Lower leg skin (tissue), 4 donors: ENCODE measurements at places on chromosomes 11 and 22.

DNA sequence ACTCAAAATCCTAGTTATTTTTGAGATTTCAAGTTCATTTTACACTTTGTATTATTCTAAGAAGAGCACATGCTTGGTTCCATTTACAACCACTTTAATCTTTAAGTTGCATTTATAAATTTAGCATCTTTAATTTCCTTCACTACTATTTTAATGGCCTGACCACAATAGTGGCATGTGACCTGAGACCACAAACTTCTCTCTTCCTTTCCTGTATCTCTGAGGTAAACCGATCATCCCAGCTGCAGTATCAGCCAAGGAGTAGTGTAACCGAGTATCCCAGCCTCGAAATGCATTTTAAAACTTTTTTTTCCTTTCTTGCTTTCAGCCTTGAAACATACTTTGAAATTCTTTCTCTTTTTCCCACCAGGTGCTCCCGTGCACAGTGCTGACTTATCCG, 28.7 kb upstream of the CBX6 start:
- DNase-seq = no peak

DNA sequence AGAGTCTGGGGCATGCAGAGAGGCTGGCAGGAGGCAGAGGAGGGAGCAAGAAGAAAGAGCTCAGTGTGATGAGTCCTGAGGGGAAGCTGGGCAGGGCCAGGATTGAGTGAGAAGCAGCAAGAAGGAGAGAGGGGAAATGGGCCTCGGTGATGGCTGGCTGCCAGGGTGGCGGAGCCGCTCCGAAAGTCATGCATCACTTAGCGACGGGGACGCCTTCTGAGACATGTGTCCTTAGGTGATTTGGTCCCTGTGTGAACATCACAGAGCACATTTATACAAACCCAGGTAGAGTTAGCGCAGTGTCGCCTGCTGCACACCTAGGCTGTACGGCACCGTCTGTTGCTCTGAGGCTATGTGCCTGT, 15.1 kb downstream of the TBC1D22A start:
- DNase-seq = no peak

DNA sequence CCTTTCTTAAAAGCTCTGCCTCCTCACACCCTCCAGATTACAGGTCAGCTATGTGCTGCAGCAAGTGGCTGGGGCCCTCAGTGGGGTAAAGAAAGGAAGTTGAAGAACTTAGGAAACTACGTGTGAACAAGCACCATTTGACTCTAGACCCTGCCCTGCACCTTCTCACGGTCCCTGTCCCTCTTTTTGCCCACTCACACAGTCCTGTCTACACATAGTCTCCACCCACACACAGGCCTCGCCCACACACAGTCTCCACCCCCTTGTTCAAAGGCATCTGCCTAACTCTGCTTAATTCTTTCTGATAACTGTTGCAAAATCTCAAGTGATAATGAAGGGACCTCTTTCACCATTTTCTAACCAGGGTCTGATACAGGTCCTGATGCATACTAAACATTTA, 59.0 kb downstream of the TMPRSS5 start:
- DNase-seq = no peak

- DNase-seq = no peak
These were observed 83.8 kb upstream of the ATXN10 start for GRCh38 chr22:45587638-45588505.

GRCh38 chr11:13008625-13009475, at the start of gene RASSF10:
RASSF10 (plus strand) TSS chr11:13009316; CDS start chr11:13009577, 261 bp downstream.
- DNase-seq = peak; percentile 69

DNA sequence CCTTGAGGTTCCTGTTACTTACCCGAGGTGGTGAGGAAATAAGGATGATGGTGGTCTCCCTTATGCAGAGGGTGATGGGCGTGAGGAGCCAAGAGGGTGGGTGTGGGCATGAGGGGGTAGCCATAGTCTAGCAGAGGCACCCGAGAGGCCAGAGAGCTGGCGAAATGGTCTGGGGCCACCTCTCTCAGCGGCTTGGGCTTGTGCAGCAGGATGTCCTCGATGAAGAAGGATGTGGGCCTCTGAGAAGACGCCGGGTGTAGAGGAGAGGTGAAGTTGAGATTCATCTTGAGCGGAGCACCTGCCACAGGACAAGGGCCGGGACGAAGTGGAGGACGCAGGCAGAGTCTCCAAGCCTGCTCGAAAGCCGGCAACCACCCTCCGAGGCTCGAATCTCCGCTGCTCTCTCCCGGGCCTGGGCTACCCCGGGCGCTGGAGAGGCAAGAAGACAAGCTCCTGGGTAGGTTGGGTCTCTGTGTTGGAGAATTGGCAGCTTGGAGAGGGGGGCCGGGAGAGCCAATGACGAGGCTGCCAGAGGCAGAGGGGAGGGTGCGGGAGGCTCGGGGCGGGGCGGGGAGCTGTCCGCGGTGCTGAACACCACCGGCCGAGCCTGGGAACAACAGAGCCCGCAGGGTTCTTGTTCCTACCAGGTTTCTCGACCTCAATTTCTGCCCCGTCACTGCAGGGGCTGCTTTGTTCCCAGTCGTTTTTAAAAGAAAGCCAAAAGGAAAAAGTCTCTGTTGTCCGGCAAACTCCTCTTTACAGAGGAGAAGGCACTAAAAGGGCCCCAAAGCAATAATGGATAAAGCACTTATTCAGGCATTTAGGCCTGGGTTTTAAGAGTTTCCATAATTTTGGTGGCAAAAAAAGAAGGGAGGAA, at the start of gene BSX:
TSS of gene BSX (minus strand) at position 447 of the 877 bp plus-strand sequence. CDS start at position 284, 163 bp downstream.
- no peak for DNase-seq

DNA sequence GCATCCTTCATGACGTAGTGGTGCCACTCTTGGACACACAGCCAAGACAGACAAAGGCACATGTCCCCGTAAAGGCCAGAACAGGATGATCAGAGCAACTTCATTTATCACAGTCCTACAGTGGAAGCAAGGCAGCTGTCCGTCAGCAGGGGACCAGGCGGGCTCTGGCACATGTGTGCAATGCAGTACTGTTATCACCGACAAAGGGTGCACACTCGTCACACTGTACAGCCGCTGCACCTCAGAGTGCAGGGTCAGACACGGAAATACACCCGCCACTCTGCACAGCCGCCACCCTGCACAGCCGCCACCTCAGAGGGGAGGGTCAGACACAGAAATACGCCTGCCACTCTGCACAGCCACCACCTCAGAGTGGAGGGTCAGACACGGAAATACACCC, 13.4 kb upstream of the IL17REL start:
- DNase-seq = no peak

DNA sequence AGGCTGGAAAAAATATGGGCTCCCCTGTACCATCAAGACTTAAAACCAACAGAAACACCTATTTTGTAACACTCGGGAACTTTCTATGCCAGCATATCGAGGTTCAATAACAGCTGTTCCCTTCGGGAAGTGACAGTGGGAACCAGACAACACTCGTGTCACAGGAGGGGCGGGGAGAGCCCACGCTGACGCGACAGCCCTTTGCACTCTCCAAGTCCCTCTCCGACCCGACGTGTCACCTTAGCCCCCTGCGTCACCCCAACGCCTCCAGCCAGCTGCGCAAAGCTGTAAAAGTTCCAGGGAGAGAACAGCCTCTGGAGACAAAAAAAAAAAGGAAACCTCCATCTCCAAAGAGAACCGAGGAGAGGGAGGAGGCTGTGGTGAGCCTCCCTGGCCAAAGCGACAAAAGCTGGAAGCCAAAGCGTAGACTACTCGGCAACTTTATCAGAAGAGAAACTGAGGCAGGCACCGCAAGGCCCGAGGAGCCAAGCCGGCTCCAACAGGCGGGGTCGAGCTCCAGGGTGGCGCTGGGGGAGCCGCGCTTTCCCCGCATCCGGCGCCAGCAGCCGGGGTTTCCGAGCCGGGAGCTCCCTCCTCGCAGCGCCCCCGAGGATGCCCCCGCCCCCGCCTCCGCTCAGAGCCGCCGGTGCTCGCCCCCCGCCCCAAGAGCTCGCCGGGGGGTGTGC, 751 bp downstream of the ARFGAP3 start:
- peak; percentile 92 for DNase-seq

DNA sequence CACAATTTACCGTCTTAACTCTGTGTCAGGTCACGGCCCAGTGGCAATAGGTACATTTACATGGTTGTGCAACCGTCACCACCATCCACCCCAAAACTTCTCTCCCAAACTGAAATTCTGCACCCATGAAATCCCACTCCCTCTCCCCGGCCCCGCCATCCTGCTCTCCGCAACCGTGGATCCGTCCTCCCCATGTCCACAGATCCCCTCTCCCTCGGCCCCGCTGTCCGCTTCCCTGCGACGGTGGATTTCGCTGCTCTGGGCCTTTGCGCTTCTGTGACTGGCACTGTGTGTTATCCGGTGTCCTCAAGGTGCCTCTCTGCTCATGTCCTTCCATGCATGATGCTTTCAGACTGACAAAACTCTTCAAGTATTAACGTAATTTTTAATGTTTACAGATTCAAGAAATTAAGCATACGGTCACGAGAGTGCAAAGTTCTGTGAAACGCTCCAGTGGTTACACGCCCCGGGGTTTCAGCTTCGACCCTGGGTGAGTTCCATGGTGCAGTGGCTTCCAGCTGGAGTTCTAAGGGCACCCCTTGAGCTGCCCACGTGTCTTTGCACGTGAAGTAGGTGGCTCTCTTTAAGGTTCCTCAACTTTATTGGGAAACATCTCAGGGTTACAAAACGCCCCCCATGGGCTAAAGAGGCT, 76.4 kb downstream of the KCNQ1 start:
- peak; percentile 81 for DNase-seq

- no peak for DNase-seq
These were observed 21.4 kb upstream of the PISD start for GRCh38 chr22:31683181-31684105.

- DNase-seq = no peak
These were observed 123.3 kb upstream of the LUZP2 start for GRCh38 chr11:24373516-24373915.

- DNase-seq = no peak
These were observed 13.4 kb upstream of the ST14 start for GRCh38 chr11:130145975-130146776.

- DNase-seq = no peak
These were observed 70.1 kb downstream of the PDE3B start for GRCh38 chr11:14713496-14714244.

GRCh38 chr11:18492888-18493287, 33.9 kb downstream of the TSG101 start:
- no peak for DNase-seq

GRCh38 chr11:132972565-132972964, 559.7 kb downstream of the OPCML start:
- no peak for DNase-seq

GRCh38 chr11:82056450-82056849, 677.2 kb downstream of the FAM181B start:
- DNase-seq = no peak

- DNase-seq = no peak
These were observed 593.5 kb upstream of the FAT3 start for GRCh38 chr11:91630916-91631673.

DNA sequence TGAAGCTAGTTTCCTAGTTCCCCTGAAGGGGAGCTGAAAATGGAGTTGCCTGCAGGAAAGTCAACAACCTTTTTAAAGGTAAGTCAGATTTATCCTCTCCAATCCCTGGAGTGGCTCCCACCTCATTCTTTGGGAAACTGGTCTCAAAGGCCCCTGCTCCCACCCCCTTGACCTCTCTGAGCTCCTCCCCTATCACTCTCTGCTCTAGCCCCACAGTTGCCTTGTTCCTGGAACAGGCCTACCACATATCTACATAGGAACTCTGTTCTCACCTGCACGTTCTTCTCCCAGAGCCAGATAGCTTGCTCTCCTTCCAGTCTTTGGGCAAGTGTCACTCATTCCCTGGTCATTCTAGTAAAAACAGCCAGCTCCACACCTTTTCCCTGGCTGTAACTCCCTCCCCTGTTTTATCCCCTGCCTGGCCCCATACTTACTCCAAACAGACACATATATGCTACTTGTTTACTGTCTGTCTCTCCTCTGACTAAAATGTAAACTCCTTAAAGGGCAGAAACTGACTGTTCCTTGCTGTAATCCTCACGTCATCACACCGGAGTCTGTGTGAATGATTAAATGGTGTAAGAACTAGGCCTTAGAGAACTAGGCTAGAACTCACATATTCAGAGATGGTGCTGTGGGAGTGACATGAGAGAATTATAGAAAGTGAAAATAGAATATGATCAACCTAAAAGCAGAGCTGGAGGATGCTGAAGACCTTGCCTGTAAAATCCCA, 53.3 kb downstream of the TCF20 start:
- DNase-seq = no peak

GRCh38 chr11:103947546-103947919, 88.9 kb upstream of the DDI1 start:
- no peak for DNase-seq

DNA sequence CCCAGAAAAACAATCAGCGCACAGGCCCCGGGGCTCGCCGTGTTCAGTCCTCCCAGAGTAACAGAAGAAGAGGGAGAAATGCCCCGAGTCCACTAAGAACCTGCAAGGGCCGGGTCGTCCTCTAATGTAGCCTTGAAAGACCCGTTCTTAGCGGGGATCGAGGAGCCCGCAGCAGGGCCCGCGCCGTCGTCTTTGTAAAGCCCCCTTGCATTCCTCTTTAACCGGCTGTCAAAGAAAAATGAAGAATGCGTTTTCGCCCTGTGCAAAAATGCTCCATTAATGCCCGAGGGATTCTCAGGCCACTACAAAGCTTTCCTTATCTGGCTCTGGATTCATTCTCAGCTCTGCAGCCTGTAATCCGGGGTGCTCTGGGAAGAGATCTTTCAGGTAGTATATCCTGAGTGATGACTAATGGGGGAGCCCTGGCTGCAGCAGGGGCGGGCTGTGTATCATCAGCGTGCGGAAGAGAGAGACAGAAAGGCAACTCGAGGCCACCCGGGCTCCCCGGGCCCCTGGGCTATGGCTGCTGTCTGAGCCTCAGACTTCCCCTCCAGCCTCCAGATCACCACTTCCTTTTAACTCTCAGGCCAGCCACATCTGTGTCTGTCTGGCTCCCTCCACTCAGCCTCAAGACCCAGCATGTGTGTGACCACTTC, 78.2 kb downstream of the FBLN1 start:
- no peak for DNase-seq

DNA sequence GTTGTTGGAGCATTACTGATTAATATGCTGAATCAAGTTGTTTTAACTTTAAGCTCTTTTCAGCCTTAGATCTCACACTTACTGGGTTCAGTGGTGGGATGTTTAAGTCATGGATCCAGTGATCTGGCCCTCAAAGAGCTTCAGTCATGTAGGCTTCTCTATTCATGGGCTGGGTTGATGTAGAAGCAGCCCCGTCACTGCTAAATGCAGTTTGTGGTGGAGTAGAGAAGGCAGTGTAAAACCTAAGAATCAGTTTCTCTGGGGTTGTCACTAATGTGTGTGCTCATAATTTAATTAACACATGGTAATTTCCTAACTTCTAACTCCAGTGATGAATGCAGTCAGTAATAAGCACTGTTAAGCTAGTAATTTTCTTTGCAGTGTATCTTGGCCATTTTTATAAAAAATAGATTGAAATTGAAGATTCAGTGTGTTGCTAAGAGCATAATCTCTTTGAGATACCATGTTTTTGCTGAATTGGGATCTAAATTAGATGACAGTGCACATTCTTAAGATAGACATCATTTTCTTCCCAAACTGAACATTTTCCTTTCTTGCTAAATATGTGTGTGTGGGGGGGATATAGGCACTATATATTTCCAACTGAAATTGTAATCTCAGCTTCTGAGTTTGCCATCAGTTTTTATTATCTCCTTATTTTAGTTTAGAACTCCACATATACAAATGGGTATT, 9.0 kb downstream of the SPCS2 start:
- no peak for DNase-seq

- DNase-seq = no peak
These were observed 28.6 kb upstream of the RASL10A start for GRCh38 chr22:29344137-29344536.
